Substantia nigra (tissue), 51 donors: ENCODE measurements at places on chromosomes 5 and 9.
A peak's percentile ranks its signal among the peaks of the same experiment; 100 is the strongest.

DNA sequence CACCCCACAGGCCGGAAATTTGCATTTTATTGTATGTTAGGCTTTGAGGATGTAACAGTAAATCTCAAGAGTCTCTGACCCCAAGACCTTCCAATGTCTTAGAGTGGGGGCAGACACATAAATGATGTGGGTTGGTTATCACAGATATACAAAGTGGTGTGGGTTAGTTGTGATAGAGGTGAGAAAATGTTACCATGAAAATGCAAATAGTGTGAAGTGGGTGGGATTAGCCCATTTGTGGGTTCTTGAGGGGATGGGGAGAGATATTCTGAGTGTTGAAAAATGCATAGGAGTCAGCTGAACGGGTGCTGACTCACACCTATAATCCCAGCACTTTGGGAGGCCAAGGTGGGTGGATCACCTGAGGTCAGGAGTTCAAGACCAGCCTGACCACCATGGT is 7.9 kb upstream of the RNF145 start:
- no peak for DNase-seq

- DNase-seq = no peak
Measured at GRCh38 chr5:42640835-42641234, 115.8 kb upstream of the CCDC152 start.

- no peak for DNase-seq
Measured at GRCh38 chr5:138979684-138980280, 104.6 kb upstream of the LRRTM2 start.

- no peak for DNase-seq
Measured at GRCh38 chr5:13346401-13346800, 598.1 kb downstream of the DNAH5 start.

DNA sequence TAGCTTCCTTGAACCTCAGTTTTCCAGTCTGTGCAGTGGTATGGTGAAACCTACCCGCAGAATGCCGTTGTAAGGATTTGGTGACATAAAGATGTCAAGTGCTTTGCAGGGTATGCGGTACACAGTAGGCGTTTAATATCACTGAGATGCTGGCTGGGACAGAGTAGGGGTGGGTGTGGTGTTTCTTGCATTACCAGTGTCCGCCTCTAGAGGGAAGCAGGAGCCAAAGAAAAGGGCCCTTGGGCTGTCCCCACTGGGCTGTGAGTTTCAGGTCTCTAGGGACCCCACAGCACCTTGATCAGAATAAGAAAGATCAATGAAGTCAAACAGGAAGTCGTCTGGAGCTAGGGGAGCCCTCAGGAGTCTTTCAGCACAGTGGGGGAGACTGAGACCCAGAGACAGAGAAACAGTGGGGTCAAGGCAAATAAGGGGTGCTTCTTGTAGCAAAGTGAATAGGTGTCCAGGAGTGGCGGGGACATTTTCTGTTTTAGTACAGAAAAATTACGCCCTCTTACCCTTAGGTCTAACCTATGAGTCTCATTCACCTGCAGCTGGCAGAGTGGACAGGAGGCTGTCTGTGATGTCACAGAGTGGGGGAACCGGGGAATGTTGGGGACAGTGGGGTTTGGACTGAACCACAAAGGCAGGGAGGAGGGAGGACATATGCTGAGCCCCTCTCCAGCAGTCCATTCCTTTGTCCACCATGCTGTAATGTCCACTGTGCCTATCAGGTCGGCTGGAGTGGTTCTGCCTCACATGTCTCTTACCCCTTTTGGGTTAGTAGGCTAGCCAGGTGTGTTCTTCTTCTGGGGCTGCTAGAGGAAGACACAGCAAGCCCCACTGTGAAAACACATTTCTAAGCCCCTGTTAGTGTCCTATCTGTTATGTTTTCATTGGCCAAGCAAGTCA is 4.7 kb upstream of the TEX53 start:
- peak; percentile 40 for DNase-seq

DNA sequence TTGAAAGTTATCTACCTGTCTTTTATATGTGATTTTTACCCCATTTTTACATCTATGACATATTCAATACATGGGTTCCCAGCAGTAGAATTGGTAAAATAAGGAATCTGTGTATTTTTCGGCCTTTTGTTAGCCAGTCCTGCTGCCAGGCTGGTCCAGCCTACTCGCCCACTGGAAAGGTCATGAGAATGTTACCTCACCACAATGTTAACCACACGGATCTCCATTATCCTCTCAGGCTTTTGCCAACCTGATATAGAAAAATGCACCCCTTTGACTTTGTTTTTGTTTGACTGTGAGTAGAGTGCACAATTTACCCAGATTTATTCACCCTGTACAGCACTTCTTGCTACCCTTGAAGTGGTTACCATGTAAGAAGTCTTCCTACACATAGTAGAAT is 167.2 kb downstream of the CTNND2 start:
- no peak for DNase-seq

DNA sequence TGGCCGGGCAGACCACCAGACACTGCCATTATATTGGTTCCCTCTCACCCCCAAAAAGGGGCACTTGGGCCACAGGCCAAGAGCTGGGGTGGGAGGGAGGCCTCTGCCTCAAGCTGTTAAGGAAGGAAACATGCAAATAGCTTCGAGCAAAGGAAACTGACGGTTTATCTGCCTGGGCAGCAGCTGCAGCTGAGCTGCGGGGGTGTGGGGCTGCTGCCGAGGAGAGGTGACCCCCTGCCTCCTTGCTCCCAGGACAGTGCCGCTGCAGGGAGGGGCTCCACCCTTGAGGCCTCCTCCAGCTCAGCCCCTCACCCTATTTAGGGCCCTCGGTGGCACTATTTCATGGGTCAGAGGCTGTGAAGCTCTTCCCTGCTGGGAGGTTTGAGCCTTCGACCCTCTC is 789 bp downstream of the DOK3 start:
- DNase-seq = no peak

GRCh38 chr5:88879724-88880123 is 3.3 kb downstream of the MEF2C start:
- DNase-seq = no peak

DNA sequence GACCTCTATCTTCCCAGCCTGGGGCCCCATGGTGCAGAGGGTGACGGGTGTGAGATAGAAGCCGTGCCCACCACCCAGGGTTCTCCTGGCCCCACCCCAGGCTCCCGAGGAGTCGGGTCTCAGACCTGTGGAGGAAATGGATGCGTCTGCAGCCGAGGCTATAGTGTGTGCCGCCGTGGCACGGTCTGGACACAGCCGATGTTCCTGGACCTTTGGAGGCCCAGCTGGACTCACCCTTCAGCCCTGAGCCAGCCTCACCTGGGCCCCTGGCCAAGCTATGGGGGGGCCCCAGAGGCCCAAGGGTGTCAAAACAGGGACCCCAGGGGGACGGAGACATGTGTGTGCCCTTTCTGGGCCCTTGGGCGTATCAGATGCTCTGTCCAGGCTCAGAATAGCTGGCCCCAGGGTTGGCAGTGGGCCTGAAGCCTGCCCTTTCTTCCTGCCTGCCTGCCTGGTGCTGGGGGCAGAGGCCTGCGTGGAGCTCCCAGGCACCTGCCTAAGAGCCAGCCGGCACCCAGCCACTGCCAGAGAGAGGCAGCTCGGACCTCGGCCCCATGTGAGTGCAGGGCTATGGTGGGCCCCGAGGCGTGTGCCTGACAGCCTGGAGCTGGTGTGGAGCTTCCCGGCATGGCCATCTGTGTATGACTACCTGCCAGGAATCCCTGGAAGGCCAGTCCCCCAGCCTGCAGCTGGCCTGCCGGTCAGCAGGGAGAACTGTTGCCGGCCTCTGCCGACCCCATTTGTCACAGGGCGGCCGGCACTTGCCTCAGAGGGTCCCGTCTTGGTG is 41.8 kb downstream of the KCNT1 start:
- no peak for DNase-seq

DNA sequence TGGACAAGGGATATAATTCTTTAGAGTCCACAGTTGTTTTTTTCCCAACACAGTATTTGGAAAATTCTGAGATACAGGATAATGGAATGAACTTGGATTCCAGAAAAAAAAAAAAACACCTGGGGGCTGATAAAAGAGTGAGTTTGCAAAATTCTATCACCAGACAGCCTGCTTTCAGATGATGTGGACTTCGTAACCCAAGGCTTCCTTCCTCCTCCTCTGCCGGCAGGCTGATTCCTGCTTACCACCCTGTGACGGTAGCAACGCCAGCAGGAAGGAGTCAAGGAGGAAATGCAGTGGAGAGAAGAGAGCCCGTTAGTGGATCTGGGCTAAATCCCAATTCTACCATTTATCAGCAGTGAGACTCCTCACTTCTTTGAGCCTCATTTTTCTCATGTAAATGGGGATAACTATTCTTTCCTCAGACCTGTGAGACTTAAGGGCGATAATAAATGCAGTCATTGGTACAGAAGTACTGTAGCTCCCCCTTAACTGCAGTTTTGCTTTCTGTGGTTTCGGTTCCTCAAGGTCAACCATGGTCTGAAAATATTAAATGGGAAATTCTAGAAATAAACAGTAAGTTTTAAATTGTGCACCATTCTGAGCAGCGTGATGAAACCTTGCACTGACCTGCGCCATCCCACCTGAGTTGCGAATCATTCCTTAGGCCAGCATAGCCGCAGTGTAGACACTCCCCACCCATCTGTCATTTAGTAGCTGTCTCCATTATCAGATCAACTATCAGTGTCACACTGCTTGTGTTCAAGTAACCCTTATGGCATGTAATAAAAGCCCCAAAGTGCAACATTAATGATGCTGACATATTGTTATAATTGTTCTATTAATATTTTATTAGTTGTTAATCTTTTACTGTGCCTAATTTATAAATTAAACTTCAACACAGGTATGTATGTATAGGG is 71.4 kb downstream of the DCP2 start:
- no peak for DNase-seq

GRCh38 chr5:142078221-142078620 is 30.4 kb upstream of the NDFIP1 start:
- DNase-seq = no peak

DNA sequence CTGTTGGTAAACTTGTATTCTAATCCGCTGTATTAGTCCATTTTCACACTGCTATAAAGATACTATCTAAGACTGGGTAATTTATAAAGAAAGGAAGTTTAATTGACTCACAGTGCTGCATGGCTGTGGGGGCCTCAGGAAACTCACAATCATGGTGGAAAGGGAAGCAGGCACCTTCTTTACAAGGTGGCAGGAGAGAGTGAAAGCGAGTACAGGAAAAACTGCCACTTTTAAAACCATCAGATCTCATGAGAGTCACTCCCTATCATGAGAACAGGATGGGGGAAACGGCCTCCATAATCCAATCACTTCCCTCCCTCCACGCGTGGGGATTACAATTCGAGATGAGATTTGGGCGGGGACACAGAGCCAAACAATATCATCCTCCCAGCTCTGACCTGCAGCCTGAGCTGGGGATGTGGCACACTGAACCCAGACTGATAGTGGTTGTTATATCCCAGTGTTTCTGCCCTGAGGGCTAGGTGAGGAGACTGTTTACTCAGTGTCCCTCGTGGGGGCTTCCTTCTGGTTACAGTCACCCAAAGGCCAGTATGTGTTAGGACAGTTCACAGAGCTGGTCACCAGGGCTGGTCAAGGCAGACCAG is 488.3 kb downstream of the KDM4C start:
- DNase-seq = no peak

DNA sequence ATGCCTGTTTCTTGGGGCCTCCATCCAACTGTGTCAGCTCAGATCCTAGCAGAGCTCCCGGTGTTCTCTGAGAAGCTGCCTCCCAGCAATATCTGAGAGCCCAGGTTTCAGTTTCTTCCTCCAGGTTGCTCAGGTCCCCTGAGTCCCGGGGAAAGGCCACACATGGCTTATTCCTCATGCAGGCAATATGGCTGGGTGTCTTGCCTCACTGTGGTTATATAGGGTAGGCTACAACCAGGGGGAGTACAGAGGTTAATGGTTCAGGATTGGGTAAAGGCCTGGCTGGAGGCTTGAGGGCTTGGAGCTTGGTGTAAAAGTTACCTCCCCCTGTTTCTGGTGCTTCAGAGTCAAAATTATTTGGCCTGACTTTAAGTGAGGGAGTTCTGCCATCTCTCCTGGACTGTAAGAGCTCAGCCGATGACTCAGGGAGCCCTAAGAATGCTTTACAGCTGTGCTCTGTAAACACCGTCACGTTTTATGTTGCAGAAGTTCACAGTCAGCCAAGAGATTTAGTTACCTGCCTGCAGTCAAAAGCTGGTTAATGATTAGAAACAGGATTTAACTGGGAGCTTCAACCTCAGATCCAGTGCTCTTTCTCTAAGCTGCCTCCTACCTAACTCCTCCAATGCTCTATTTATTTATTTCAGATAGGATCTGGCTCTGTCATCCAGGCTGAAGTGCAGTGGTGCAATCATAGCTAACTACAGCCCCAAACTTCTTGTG is 24.3 kb upstream of the UBAP2 start:
- no peak for DNase-seq

- no peak for DNase-seq
Measured at GRCh38 chr5:26843677-26844076, 194.7 kb downstream of the CDH9 start.

DNA sequence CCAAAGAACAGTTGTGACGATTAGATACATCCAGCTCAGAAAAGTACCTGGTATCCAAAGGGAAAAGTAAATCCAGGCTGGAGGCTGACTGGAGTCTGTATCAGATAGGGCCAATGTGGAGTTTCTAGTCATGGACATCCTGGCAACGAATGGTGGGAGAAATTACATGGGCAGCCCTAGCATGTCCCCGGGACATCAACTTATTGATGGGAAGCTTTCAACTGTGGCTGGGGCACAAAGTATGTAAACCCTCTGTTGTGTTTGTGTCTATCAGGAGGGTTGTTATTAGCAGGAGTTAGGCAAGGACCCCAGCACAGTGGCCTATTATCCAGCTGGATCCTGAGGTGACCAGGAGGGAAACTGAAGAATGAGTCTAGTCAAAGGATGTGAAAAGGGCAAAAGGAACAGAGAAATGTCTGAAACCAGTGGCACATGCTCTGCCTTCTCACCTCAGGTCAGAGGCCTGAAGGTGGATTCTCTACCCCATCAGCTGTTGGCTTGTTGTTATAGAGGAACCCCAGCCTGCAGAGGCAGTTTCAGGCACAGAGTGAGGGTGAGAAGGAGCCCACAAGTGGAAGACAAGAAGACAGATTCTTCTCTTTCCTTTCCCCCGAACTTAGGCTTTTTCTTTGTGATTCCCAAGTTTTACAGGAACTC is 19.9 kb downstream of the IFNW1 start:
- DNase-seq = no peak

DNA sequence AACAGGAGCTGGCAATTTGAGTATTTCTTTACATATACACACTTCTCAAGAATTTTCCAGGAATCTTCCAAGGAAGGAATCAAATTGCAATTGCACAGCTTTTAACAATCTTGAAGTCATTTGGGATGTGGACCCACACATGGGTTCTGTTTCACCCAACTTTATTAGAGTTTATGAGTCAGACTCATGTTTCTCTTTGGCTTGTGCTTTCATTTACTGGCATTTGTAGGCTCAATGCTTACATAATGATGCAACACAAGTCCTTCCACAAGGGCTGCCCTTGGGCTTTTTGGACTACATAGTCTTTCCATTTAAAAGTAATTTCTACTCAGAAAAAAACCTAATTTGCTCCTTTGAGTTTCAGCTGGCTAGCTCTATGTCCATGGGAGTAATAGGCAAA is 4.6 kb upstream of the CDC37L1 start:
- no peak for DNase-seq

- DNase-seq = no peak
Measured at GRCh38 chr9:16825971-16826625, 44.4 kb downstream of the BNC2 start.
